Stimulated activated CD8-positive, alpha-beta memory T cell treated with anti-CD3 and anti-CD28 coated beads, Interleukin-2, amount 100 ng/mL, for 48 hours (primary cell): ENCODE measurements at places on chromosomes 2 and 18.

- DNase-seq = no peak
Observed at GRCh38 chr2:177164131-177164530, 48.5 kb upstream of the HNRNPA3 start.

GRCh38 chr2:99619151-99619550, 129.3 kb upstream of the REV1 start:
- no peak for DNase-seq

- no peak for DNase-seq
Observed at GRCh38 chr2:61928826-61929461, 23.5 kb downstream of the COMMD1 start.

GRCh38 chr2:238155051-238155760, 3.6 kb upstream of the ERFE start:
- no peak for DNase-seq

- DNase-seq = no peak
Observed at GRCh38 chr2:197850882-197851450, 46.6 kb downstream of the PLCL1 start.

DNA sequence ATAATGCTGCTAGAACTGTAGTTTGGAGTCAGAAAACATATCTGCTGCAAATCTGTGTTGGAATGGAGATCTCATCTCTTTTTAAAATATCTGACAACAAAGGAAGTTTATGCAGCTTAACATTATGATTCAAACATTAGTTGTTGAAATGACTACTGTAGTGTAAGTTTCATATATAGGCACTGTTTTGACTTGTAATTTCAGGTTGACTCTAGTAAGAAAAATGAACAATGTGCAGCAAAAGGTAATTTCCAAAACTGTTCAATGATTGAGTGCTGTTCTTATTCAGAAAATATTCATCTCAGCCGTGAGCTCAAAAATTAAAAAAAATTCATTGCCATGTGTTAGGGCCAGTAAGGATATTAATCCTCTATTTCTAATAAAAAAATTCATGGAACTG, 48.5 kb downstream of the CCDC138 start:
- no peak for DNase-seq

GRCh38 chr18:22813648-22814328, 119.3 kb upstream of the RBBP8 start:
- no peak for DNase-seq

- DNase-seq = no peak
Observed at GRCh38 chr2:128726911-128727310, 408.2 kb upstream of the HS6ST1 start.

- no peak for DNase-seq
Observed at GRCh38 chr2:224781400-224781799, 65.2 kb upstream of the CCDC195 start.

- no peak for DNase-seq
Observed at GRCh38 chr18:78805840-78806239, 173.8 kb upstream of the SALL3 start.

DNA sequence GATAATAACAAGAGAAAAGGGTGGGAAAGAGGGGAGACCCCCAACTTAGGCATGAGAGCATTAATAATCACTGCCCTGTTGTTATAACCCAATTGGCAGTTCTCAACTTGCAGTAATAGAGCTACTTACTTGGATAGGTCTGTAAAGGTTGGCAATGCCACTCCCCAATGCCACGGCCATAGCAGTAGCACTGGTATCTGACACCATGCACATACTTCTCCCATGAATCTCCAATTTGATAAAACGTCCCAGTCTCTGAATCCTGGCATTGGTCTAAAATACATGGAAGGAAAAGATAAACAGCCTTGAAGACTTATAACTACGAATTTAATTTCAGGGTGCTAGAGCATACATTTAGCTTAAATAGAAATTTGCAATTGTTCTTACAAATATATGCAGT, 16.8 kb downstream of the FN1 start:
- no peak for DNase-seq

DNA sequence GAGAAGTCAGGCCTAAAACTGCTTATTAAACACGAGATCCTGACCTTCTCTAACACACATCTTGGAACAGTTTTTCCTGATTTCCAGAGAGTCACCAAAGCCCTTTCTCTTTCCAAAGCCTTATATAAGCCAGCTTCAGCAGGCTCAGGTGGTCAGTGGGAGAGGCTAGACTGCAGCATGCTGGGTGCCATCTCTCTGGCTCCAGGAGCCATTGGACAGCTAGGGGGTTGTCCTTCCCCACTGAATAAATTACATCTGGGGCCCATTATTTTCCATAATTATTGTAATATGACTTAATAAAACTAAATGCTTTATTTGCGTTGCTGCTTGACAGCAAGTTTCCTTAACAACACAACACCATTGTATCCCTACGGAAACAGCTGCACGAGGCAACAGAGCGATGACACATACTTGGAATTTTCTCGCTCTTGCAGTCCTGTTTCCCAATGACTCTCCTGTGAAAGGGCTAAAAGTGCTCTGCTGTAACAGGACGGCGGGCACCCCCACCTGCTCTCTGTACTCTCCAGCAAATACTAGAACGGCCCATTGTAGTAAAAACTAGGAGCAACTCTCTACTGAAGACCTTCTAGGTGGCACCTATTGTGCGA, 160.6 kb downstream of the RNF144A start:
- no peak for DNase-seq

DNA sequence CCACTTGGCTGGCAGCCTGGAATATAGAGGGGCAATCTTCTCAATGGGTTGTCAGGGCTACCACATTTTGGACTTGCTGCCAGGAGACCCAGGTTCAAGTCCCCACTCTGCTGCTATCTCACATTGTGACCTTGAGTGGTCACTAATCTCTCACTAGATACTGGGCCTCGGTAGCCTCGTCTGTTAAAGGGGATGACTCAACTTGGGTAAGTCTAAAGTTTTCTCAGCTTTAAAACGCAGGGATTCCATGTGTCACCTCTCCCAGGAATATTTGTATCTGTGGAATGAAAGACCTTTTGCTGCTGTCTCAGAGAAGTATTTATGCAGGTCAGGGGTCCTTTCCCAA, 86.3 kb downstream of the SEMA4F start:
- DNase-seq = no peak

- DNase-seq = no peak
Observed at GRCh38 chr18:55407191-55407590, 180.8 kb downstream of the TCF4 start.

- no peak for DNase-seq
Observed at GRCh38 chr18:13306583-13306982, 88.0 kb downstream of the LDLRAD4 start.

- no peak for DNase-seq
Observed at GRCh38 chr2:55151733-55152433, 80.2 kb downstream of the CLHC1 start.

- DNase-seq = no peak
Observed at GRCh38 chr2:142175813-142176338, 45.1 kb upstream of the LRP1B start.

- DNase-seq = no peak
Observed at GRCh38 chr18:61651145-61651879, 241.5 kb downstream of the RNF152 start.

- DNase-seq = no peak
Observed at GRCh38 chr18:79372461-79372860, 23.3 kb upstream of the NFATC1 start.

DNA sequence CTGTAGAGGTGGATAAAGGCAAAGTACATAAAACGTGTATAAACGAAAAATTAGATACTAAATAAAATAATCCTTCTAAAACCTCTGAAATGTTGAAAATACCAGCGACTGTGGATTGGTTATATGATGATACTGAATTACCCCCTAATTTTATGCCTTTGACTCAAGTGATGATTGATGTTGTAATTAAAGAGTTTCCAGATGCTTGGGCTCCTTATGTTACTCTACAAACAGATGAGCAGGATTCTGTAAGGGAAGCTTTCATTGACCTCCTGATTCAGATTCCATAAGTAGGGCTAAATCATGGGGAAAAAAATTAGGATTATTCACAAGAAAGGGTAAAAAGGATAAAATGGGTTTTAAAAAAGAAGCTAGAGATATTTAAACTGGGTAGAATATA, 418.2 kb upstream of the SLC39A10 start:
- no peak for DNase-seq

GRCh38 chr2:38010995-38011394, 65.0 kb downstream of the CYP1B1 start:
- DNase-seq = no peak

- DNase-seq = no peak
Observed at GRCh38 chr18:55879331-55879730, 291.3 kb upstream of the TCF4 start.
